ENCODE measurements at places on chromosomes 4 and X.

- no peak for DNase-seq
Measured at GRCh38 chrX:117002981-117003380, 540.2 kb upstream of the CT83 start.

- no peak for DNase-seq
Measured at GRCh38 chr4:185839770-185840169, 27.8 kb upstream of the SORBS2 start.

DNA sequence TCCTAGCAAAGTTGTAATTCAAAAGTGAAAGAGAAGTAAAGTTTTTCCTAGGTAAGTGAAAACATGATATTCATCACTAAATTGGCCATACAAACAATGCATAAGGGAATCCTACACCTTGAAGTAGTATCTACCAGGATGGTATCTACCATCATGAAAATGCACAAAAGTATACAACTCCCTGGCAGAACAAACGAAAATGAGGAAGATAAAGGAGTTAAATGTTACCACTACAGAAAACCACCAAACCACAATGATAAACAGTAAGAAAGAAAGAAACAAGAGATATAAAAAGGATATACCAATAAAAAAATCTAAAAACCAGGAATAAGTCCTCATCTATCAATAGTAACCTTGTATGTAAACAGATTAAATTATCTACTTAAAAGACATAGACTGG lies 26.9 kb downstream of the GK2 start:
- DNase-seq, result no peak

DNA sequence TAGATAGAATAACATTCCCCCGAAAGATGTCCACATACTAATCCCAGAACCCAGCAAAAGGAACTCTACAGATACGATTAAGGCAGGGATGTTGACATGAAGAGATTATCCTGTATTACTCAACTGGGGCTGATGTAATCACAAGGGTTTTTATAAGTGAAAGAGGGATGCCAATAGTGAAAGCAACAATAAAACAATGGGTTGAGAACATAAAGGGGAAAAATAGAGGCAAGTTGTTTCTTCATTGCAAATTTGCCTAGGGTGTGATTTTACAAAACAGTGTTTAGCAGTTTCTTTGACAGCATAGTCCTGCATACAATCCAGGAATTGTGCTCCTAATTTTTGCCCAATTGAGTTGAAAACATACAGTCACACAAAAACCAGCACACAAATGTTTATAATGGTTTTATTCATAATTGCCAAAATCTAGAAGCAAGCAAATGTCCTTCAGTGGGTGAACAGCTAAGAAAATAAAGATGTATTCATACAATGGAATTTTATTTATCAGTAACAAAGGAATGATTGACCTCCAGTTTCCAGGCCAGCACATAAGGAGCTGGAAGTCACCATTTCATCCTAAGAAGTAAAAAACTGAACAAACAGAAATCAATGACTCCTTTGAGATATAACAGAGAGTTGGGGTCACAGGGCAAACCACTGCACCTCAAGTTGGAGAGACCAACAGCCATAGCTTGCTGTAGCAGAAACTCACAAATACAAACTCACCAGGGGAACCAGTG lies 107.2 kb downstream of the CENPC start:
- DNase-seq, result no peak

DNA sequence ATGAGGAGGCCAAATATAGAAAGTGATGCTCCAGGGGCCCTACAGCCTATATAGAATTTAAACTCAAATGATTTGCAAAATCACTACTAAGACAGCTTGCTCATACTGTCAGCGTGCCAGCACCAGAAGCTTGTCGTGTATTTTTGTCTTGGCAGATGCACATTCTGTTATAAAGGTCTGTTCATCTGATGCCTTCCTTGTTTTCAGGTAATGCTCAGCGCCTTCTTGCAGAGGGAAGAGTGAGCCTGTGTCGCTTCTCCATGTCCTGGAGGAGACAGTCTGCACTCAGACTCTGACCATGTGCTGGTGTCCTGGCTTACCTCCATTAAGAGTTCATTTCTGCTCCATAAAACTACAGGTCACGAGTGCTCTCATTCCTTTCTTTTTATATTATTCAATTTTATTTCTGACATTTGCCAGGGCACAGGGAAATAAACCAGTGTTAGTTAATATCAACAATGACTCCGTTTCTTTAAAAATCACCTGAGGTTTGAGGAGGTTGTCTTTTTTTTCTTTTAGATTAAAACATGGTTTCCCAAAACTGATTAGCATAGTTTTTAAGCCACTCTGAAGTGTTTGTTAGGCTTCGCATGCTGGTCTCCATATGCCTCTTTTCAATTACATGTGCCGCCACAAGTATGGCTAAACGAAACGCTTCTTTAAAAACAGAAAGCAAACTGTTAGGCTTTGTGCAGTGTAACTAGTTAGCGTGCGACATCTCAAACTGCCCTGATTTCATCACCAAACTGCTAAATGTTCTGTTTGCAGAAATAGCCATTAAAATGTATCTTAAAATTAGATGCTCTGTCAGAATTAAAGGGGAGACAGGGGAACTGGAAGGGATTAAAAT lies 215.2 kb upstream of the GK2 start:
- peak; percentile 29 for DNase-seq

All from NCI-H524 (cell line).